Stimulated activated CD8-positive, alpha-beta memory T cell treated with anti-CD3 and anti-CD28 coated beads, Interleukin-4, amount 100 ng/mL, for 24 hours (primary cell): ENCODE measurements at places on chromosomes 2 and 18.

- no peak for DNase-seq
Observed at GRCh38 chr2:102367331-102367971, 11.9 kb downstream of the IL18R1 start.

GRCh38 chr18:38602341-38602740 lies 1036.7 kb upstream of the CELF4 start:
- DNase-seq: no peak

DNA sequence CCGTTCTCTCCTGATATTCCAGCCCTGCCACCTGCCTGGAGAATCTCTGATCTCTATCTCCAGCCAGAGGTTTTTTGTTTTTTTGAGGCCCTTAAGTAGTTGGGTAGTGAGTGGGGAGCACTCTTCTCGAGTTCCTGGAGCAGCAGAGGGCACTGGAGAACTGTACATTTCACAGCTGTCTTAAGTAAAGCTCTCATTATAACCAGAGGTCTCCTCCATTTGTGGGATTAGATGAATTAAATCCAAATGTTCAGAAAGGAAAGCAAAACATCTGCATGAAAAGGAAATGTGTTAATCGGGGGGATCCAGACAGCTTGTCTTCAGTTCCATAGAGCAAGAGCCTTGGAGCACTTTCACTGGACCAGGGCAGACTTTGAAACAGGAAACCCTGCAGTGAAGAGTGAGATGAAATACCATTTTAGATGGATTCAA lies 32.8 kb downstream of the AOX1 start:
- no peak for DNase-seq

- DNase-seq: no peak
Observed at GRCh38 chr2:233448220-233448559, 93.9 kb downstream of the DGKD start.

DNA sequence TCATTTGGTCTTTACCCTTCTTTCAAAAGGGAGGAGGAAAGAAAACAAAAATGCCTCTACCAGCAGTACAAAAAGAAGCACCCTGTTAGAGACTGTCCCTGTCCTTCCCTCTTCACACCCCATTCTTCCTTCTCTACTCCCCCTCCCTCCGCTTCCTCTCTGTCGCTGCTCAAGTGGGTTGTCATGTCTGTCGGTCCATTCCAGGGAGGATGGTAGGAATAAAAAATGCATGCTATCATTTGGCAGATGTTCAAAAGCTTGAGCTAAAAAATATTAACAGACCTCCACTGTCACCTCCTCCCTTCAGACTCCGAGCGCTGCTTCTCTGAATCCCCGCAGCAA lies 482.0 kb downstream of the BCL11A start:
- no peak for DNase-seq

- no peak for DNase-seq
Observed at GRCh38 chr2:24658531-24659202, 134.5 kb downstream of the PTRHD1 start.

GRCh38 chr2:235539773-235540172 lies 45.9 kb downstream of the AGAP1 start:
- no peak for DNase-seq

DNA sequence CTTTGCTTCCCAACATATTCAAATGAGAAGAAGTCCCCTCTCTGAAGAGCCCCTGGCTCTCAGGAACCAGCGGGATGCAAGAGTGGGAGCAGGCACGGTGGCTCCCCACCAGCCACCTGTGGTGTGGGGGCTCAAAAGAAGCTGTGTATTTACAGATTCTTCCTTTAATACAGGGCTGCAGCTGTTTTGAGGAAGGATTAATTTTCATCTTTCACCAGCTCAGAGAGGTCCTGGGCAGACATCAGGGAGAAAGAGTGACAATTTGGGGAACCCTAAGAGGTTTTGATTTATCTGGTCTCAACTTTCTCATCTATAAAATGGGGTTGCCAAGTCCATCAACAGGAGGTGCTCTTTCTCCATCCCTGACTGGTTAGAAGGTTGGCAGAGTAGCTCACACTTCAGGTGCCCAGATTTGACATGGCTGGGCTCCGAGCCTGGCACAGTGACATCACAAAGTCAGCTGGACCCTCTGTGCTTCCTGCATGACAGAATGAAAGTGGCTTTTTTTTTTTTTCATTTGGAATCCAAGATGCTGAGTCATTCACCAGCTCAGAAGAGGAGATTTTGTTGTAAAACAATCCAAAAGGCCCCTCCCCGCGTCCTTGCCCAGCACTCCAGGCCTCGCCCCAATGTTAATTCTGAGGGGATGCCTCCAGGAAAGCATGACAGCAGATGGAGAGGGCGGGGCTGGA lies 15.5 kb upstream of the SIX2 start:
- DNase-seq: no peak

GRCh38 chr2:238776003-238776760 lies 71.7 kb upstream of the TWIST2 start:
- DNase-seq: no peak

- DNase-seq: no peak
Observed at GRCh38 chr2:172090044-172090961, 5.0 kb downstream of the DLX1 start.

DNA sequence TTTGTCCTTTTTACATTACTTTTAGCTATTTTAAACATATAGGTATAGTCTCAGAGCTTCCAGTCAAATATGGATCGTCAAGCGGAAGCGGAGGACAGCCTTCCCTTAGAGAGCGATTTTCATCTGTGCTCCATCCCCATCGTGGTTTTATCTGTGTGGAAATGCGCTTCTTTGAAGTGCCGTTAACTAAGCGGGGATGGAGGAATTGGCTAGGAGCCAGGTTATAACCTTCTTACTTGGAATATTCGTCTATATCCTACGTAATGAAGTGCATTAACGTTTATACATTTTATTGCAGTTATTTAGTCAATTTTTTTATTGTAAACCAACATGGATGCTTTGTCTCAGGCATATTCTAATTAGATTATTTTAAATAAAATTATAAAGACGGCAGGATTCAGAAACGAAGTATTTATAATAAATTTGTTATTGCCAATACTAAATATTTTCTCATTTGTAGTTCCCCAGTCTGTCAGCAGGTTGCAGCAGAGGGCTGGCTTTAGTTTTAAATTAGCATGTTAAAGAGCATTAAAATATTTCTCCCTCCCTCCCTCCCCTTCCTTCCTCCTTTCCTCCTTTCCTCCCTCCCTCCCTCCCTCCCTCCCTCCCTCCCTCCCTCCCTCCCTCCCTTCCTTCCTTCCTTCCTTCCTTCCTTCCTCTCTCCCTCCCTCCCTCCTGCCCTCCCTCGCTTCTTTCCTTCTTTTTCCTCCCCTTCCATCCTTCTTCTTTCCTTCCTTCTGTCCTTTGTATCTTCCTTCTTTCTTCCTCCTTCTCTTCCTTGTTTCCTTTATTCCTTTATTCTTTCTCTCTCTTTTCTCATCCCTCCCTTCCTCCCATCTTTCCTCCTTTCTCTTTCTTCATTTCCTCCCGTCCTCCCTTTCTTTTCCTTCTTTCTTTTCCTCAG lies 80.6 kb upstream of the DOCK10 start:
- DNase-seq: no peak

DNA sequence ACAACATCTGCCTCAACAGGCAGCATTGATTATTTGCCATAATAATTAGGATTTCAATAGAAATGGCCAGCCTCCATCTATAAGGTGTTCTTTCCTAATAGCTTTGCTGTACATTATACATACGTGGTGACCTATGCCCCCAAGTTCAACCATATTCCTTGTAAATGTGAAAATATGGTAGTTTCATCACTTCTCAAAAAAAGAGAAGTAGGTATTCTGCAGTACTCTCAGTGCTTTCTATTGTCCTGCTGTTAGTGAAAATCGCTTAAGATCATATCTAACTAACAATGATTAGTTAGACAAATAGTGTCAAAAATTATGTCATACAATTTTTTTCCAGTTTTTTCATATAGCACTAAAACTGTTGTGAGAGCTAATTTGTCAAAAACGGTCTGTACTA lies 79.6 kb downstream of the SLC4A10 start:
- no peak for DNase-seq

- no peak for DNase-seq
Observed at GRCh38 chr2:203994735-203995134, 58.2 kb downstream of the ICOS start.

GRCh38 chr2:177741866-177742265 lies 330.7 kb downstream of the PDE11A start:
- DNase-seq: no peak

DNA sequence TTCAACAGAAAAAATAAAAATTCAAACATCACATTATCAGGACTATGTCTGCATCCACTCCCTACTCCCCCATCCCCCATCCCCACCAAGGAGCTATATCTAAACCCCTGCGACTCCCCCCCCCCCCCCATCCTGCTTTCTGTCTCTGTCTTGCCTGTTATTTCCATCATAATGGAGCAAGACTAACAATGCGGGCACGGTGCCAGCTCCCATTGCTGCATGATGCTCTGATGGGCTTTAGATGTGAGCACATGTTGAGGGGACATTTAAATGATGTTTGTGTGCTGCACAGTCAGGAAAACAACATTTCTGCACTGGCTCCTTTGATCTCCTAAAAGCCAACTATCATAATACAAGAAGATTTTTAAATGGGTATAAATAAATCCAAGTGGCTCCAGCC lies 644.2 kb upstream of the SETBP1 start:
- no peak for DNase-seq

- no peak for DNase-seq
Observed at GRCh38 chr18:46481847-46482245, 175.2 kb downstream of the LOXHD1 start.

GRCh38 chr2:30366199-30366691 lies 80.8 kb upstream of the LCLAT1 start:
- DNase-seq: peak; percentile 33

- DNase-seq: no peak
Observed at GRCh38 chr18:37565101-37565976, at the start of gene CELF4. TSS of gene CELF4 (minus strand) at chr18:37565798.

DNA sequence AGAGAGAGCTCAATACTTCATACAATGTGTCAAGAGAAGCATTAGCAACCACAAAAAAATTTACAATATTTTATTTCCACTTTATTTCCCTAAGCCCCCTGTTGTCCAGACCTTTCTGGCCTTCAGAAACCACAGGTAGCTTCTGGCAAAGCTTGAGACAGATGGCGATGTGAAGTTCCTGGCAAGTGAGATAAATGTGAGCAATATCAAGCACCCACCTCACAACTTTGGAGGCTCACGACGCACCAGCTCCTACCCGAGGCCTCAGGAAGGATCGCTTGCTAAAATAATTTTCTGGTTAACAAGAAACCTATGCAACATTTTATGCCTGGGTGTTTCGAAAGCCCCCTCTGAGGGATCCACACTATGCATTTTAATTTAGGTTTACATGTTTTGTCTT lies 158.1 kb upstream of the CHAC2 start:
- DNase-seq: no peak

- no peak for DNase-seq
Observed at GRCh38 chr2:173079973-173080860, 4.6 kb downstream of the MAP3K20 start.

- no peak for DNase-seq
Observed at GRCh38 chr2:183291436-183291835, 167.2 kb downstream of the NUP35 start.

DNA sequence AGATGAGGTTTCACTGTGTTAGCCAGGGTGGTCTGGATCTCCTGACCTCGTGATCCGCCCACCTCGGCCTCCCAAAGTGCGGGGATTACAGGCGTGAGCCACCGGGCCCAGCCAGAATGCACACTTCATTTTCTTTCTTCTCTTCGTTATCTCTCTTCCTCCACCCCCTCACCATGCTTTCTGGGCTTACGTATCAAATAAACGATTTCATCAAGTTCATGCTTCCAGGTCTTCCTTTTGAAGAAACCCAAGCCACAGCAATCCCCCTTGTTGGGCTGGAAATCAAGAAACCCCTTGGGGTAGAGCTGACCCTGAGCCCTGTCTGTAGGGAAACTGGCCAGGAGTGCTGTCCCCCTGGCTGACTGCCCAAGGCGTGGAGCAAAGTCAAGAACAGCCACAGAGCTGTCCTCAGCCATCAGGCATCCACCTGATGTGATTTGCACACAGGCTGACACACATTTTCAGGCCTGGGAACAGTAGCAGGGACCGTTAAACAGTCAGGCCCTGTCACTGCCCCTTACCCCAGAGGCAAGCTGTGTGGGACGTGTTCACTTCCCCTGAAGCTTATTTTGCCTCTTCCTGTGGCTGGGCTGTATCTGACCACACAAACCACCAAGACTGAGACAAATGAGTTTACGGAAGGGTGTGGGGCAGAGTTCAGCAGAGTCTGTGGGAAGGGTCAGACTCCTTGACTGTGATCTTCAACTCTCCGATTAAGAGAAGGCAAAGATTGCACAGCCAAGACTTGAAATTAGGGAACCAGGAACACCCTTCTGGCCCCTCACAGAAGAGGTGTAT lies 15.1 kb upstream of the NMUR1 start:
- peak; percentile 45 for DNase-seq

DNA sequence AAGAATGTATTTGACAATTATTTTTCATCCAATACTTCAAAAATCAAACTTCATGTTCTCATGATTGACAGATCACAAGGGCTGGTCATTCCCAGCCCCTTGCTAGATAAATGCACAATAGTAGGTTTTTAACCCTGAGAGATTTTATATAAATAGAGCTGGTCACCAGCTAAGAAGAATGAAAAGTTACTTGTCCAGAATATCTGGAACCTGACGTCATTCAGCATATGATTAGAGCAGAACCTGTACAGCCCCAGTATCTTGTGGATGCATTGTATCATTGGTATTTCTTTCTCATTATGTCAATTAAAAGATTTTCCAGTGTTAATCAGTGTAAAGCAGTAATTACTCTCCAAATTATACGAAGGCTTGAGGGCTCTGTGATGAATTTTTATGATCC lies 202.8 kb upstream of the RND3 start:
- DNase-seq: no peak

DNA sequence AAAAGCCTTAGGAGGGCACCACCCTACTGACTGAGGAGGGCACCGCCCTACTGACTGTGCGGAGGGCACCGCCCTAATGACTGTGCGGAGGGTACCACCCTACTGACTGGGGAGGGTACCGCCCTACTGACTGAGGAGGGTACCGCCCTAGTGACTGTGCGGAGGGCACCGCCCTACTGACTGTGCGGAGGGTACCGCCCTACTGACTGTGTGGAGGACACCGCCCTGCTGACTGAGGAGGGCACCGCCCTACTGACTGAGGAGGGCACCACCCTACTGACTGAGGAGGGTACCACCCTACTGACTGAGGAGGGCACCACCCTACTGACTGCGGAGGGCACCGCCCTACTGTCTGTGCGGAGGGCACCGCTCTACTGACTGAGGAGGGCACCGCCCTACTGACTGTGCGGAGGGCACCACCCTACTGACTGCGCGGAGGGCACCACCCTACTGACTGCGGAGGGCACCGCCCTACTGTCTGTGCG lies 150.2 kb upstream of the NFATC1 start:
- DNase-seq: no peak

DNA sequence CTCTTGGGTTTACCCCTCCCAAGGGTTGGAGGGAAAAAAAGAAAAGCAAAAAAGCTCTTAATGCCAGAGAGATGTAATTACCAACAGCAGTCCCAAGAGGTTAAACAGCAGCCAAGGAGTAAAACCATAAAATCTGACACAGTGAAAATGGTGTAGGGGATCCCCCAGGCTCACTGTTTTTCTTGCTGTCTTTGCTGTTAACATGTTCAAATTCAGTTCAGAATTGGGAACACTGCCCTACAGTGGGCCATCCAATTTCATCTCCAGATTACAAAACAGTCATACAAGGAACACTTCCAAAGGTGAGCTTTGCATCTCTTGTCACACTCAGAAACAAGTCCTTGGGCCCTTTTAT lies 54.5 kb downstream of the PLEKHM3 start:
- no peak for DNase-seq

- DNase-seq: no peak
Observed at GRCh38 chr18:44896846-44897245, 216.2 kb downstream of the SETBP1 start.
